ENCODE measurements at places on chromosomes 2 and 18.

DNA sequence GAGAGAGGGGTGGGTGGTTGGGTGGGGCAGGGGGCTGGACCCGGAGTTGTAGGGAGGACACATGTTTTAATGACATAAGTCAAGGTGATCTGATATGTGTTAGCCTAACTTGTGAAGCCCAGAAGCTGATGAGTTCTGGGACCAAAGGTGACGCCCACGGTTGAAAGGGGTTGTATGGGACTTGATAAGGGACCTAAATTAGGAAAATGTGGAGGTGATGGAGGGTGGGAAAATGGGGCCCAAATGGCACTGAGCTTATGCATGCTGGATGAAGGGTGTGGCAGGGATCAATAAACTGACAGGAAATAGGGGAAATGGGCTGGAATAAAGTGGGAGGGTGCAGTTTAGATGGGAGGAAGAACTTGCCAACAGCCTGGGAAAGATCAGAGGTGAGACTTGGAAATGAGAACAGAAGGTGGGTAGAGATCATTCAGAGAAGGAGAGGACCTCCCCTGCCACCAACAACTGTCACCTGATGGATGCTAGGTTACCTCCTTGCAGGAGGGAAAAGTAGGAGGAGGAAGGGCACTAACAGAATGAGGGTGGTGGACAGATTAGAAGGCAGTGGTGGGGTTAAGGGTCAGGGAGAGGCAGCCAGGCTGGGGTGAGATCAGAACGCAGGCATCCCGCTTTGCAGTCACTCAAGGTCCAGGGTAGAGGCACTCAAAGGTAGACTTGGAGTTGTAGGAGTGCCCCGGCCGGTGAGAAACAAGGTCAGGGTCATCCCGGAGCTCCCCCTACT is 15.3 kb downstream of the WNT10A start:
- DNase-seq, result no peak

- no peak for DNase-seq
These were observed 1.5 kb upstream of the FLACC1 start for GRCh38 chr2:201358684-201359083.

GRCh38 chr2:16120591-16121180 is 180.3 kb downstream of the MYCN start:
- DNase-seq, result no peak

GRCh38 chr2:171159372-171160118 is 1.1 kb downstream of the TLK1 start:
- no peak for DNase-seq

- no peak for DNase-seq
These were observed 165.9 kb upstream of the PGAP1 start for GRCh38 chr2:197092431-197092830.

- no peak for DNase-seq
These were observed 77.7 kb downstream of the GULP1 start for GRCh38 chr2:188369365-188369764.

DNA sequence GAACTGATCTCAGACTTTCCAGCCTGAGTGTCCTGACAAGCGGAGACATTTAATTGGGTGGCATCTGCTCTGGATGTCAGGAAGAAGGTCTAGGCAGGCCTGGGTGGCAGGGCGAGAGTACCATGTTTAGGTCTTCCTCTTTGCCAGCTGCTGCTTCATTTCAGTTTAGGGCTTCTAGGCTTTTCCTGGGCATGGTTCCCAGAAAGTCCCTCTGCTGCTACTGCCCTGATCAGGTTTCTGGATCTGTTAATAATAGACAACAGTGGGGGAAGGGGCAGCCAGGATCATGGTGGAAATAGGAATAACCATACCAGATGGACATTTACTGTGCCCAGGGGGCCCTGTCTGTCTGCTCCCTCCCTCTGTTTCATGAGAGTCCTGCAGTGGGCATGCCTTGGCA is 2.3 kb upstream of the PLCD4 start:
- no peak for DNase-seq

GRCh38 chr2:188663301-188663700 is 310.9 kb upstream of the COL3A1 start:
- no peak for DNase-seq

- no peak for DNase-seq
These were observed 105.5 kb downstream of the COLEC12 start for GRCh38 chr18:394987-395362.

DNA sequence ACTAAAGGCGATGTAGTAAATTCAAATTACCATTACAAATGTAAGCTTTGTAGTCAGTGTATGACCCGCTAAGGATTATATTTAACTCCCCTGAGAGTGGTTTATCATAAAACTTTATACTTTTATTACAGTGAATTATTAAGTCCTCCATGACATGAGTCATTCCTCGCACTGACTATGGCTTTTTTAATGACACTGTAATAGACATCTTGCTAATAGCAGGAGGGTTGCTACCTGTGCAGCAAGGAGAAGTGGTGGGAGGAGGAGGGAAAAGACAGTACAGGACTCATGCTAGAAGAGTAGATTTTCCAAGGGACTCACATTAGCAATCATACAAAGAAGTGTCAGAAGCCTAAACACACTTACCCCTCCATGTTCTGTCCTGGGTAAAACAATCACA is 556.1 kb downstream of the BCL11A start:
- DNase-seq, result no peak

GRCh38 chr18:3148930-3149535 is 70.7 kb downstream of the MYOM1 start:
- DNase-seq, result no peak

- no peak for DNase-seq
These were observed 41.1 kb downstream of the LIMS1 start for GRCh38 chr2:108575132-108575966.

- DNase-seq, result no peak
These were observed 37.7 kb downstream of the LHCGR start for GRCh38 chr2:48717846-48718245.

GRCh38 chr2:163554864-163555263 is 180.9 kb downstream of the FIGN start:
- DNase-seq, result no peak

DNA sequence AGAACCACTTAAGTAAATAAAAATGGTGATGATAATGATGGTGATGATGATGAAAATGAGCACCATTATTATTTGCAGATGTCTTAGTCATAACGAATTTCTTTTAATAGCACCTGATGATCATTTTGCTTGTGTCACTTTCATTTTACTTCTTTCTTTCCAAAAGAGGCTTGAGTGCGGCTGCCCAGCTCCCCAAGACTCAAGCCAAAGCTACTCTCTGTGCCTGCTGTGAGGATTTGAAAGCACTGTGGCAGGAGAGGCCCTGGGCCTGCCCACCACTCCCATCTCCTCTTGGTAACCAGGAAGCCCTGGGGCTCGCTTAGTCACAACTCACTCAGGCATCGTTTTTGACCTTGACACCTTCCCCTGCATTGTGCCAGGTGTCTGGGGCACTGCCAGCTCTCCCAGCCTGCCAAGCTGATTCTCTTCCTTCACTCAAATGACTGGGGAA is 41.2 kb downstream of the RPL37A start:
- DNase-seq, result peak; percentile 83

GRCh38 chr18:47174545-47175116 is 1.5 kb downstream of the IER3IP1 start:
- no peak for DNase-seq

- no peak for DNase-seq
These were observed 1552.9 kb upstream of the SLC39A10 start for GRCh38 chr2:194103941-194104659.

All from NCI-H1417 treated with DMSO at 0.1 percent for 48 hours (cell line).